ENCODE measurements at places on chromosomes 7 and 10. TPM values are rescaled to one million over a fixed set of nuclear protein-coding genes. Genes with fewer than 3 reads are reported as not detected.

The RELN gene
- 1.4 TPM for total RNA-seq

The TAS2R60 gene
- total RNA-seq: not detected

The ST8SIA6 gene
- total RNA-seq: 3.5 TPM

The RAPGEF5 gene
- 39.9 TPM for total RNA-seq

The CPEB3 gene
- 4.4 TPM for total RNA-seq

The AKR1C8 gene
- total RNA-seq: not detected

The TBX20 gene
- total RNA-seq: not detected

The OR2A1 gene
- not detected for total RNA-seq

The ACSM6 gene
- not detected for total RNA-seq

The OPN1SW gene
- total RNA-seq: not detected

The INA gene
- total RNA-seq: 1.4 TPM

All from colonic mucosa (tissue), 4 donors.